ENCODE measurements at places on chromosomes 11 and 22.

DNA sequence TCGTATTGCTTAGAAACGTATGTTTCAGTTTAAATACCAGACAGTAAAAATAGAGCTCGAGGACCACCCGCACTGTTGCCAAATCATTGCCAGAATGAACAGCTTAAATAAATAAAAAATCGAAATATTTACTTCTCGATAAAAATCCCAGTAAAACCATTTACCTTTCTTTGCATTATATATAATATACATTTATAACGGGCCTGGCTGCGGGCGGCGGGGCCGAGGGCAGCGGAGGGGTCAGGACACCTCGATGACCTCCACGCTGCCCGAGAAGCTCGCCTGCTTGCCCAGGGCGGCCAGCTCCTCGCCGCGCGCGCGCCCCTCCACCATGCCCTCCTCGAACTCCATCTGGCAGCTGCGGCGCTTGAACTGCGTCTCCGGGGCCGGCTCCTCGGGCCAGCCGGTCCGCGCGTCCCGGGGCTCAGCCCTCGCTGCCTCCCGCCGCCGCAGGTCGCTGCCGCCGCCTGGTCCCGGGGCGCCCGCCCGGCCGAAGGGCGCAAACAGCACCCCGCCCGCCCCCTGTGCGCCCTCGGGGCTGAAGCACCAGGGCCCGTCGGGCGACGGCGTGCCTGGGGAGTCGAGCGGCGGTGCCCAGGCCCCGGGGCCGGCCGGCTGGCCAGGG lies 15.7 kb downstream of the DUSP8 start:
- DNase-seq = peak; percentile 83

DNA sequence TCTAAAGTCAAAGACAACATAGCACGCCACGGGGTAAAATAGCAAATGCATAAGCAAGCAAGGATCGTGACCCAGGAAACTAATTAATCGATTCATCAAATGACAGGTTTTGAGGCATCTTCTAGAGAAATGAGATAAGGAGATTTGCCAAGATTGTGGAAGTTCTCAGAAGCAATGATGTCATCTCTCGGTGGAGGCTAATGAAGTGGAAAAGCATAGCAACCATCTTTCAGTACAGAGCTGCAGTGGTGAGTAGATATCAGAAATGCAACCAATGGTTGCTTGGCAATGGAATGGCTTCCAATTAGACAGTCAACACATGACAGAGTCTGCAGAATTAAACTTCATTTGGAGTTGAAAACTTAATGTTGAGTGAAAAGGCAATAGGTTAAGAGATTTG lies 116.0 kb downstream of the KIRREL3 start:
- no peak for DNase-seq

- no peak for DNase-seq
These were observed 44.6 kb downstream of the PHF21B start for GRCh38 chr22:44965171-44965570.

DNA sequence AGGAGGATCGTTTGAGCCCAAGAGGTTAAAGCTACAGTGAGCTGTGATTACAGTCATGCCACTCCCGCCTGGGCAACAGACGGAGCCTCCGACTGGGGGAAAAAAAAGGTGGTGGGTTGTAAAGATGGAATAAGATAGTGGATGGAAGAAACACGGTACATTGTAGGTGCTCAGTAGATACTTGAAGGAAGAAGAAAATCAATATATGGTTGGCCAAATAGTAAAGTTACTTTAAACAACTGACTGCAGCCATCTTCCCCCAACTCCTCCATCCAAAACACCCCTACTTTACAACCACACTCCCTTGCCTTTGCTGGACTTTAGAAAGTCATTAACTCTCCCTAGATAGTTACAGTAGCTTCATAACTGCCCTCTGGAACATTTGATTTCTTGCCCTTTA lies 2.5 kb upstream of the NUP98 start:
- no peak for DNase-seq

GRCh38 chr11:65505466-65506289 lies 6.8 kb downstream of the MALAT1 start:
- DNase-seq = no peak

GRCh38 chr11:45280449-45280848 lies 5.7 kb downstream of the SYT13 start:
- no peak for DNase-seq

DNA sequence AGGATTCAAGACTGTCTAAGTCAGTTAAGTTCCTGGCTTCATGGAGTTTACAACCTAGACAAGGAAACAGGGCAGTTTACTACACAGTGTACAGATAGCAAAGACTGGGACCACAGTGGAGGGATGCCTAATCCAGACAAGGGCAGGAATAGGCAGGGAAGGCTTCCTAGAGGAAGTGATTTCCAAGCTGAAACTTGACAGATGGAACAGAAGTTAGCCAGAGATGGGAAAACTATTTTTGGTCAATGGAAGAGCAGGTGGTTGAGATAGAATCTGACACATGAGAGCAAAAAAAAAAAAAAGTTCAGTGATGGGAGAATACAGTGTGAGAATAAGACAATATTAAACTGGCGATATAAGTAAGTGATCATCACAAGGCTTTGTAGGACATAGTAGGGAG lies 1.3 kb downstream of the COA4 start:
- no peak for DNase-seq

- DNase-seq = no peak
These were observed 539.1 kb downstream of the FAM181B start for GRCh38 chr11:82194521-82194920.

GRCh38 chr11:2892967-2893528 lies 7.5 kb upstream of the CDKN1C start:
- DNase-seq = no peak

Measured in upper lobe of left lung (tissue), 6 donors.